ENCODE measurements at places on chromosomes 6 and 20. TPM values are rescaled to one million over a fixed set of nuclear protein-coding genes. Genes with fewer than 3 reads are reported as not detected.

The PROCR gene
- 0.87 TPM for total RNA-seq

The DNMT3B gene
- total RNA-seq = 1.4 TPM

The SMIM13 gene
- 6.3 TPM for total RNA-seq

The KPNA5 gene
- 10.4 TPM for total RNA-seq

The GABRR1 gene
- not detected for total RNA-seq

GRCh38 chr6:38695227-38695900 is 7.6 kb downstream of the GLO1 start:
- no peak overlapping the region for H3K27ac ChIP-seq
- no peaks in the 10 kb centered on the region for H3K27me3 ChIP-seq
- H3K36me3 ChIP-seq = peaks cover 44% of the 10 kb centered on the region
- no peak for DNase-seq
- H3K4me3 ChIP-seq = no peak overlapping the region
- H3K4me1 ChIP-seq = peaks cover 47% of the 10 kb centered on the region

DNA sequence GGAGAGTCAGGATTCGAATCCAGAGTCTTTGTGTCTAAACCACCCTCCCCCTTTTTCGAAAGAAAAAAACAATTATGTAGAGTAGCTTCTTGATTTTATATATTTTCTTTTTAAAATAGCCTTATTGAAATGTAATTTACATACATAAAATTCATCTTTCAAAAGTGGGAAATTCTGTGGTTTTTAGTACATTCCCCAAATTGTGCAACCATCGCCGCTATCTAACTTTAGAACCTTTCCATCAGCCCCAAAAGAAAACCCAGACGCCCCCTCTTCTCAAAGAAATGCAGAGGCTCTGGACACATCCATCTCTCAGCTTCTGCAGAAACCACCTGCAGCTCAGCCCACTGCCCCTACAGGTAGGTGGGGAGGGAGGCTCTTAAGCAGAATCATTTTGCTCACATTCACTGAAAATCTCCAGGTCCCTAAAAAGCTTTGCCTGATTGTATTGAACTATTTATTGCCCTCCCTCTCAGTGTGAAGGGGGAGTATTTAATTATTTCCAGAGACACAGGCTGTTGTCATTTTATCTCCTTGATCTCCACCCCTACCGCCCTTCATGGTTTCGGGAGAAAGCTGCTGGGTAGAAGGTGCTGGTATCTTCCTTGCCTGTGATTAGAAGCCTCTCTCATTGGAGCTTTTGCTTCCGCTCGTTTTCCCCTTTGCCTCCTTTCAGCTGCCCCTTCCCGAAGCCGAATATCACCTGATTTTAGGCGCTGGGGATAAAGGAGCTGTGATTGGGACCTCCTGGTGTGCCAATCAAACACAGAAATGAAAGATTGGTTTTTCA is 68.7 kb upstream of the KCNG1 start:
- H3K27me3 ChIP-seq = peaks cover 47% of the 10 kb centered on the region
- peaks cover 11% of the 10 kb centered on the region for H3K4me1 ChIP-seq
- H3K36me3 ChIP-seq = no peaks in the 10 kb centered on the region

DNA sequence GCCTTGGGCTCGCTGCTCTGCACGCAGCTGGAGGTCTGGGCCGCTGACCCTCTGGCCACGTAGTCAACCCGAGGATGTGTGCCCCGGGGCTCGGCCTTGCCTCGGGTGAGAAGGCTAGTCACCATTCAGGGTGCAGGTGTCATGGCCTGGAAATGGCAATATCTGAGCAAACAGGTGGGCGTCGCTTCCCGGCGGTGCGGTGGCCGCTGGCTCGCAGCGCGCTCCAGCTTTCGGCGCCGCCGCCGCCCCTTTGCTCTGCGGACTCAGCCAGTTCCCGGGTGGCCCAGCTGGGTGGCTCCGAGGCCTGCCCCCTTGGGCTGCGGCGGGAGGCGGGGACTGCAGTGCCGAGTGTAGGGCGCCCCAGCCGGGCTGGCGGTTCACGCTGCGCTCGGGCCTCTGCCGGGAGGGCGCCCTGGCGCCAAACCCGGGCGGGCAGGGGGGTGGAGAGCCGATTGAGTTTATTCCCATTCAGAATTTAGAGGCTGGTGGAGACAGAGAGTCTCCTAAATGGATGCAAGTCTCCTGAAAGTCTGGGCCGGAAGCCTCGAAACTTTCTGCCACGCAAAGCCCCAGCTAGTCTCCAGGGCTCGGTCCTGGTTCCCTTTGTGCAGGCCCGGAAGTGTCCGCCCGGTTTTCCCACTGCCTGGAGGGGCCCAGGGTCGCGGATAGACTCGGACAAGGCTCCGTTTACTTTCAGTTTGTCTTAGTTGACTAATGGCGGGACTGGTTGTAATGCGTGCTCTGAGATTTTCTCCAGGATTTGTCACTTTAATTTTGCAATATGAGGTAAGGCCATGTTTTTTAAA is 11.3 kb upstream of the TFAP2A start:
- peak overlapping the region; percentile 51 for H3K4me3 ChIP-seq
- DNase-seq = no peak
- H3K4me1 ChIP-seq = peaks cover 19% of the 10 kb centered on the region
- peaks cover 80% of the 10 kb centered on the region for H3K27me3 ChIP-seq

GRCh38 chr20:62196286-62196685 is 13.5 kb downstream of the MTG2 start:
- no peak for DNase-seq
- H3K4me1 ChIP-seq = no peaks in the 10 kb centered on the region
- H3K36me3 ChIP-seq = peaks cover 34% of the 10 kb centered on the region
- no peaks in the 10 kb centered on the region for H3K27me3 ChIP-seq
- H3K4me3 ChIP-seq = no peak overlapping the region

- no peak overlapping the region for H3K27ac ChIP-seq
- DNase-seq = no peak
- H3K4me3 ChIP-seq = no peak overlapping the region
- no peaks in the 10 kb centered on the region for H3K36me3 ChIP-seq
Measured at GRCh38 chr20:21294755-21295154, 8.4 kb upstream of the XRN2 start.

GRCh38 chr20:22507240-22507961 is 77.0 kb downstream of the FOXA2 start:
- no peak for DNase-seq
- no peaks in the 10 kb centered on the region for H3K4me1 ChIP-seq
- H3K27ac ChIP-seq = no peak overlapping the region
- H3K4me3 ChIP-seq = no peak overlapping the region

GRCh38 chr6:108799791-108800190 is 48.4 kb upstream of the ARMC2 start:
- no peak overlapping the region for H3K4me3 ChIP-seq
- H3K4me1 ChIP-seq = peaks cover 18% of the 10 kb centered on the region
- DNase-seq = no peak
- peaks cover 3% of the 10 kb centered on the region for H3K27me3 ChIP-seq

- H3K36me3 ChIP-seq = peaks cover 23% of the 10 kb centered on the region
- DNase-seq = no peak
- no peaks in the 10 kb centered on the region for H3K4me1 ChIP-seq
Measured at GRCh38 chr6:126054802-126055201, 68.5 kb downstream of the TRMT11 start.

- H3K27me3 ChIP-seq = no peaks in the 10 kb centered on the region
- H3K36me3 ChIP-seq = peaks cover 70% of the 10 kb centered on the region
- no peak for DNase-seq
- peaks cover 56% of the 10 kb centered on the region for H3K4me1 ChIP-seq
- H3K27ac ChIP-seq = peak overlapping the region; percentile 96
- H3K4me3 ChIP-seq = peak overlapping the region; percentile 100
Measured at GRCh38 chr6:41937472-41937860, 4.1 kb downstream of the CCND3 start.

GRCh38 chr6:119739769-119740168 is 390.2 kb upstream of the MAN1A1 start:
- H3K4me3 ChIP-seq = no peak overlapping the region
- no peak overlapping the region for H3K27ac ChIP-seq
- DNase-seq = no peak

- H3K36me3 ChIP-seq = peaks cover 7% of the 10 kb centered on the region
- H3K4me1 ChIP-seq = no peaks in the 10 kb centered on the region
Measured at GRCh38 chr20:2932498-2932897, 59.2 kb downstream of the PTPRA start.

- H3K4me3 ChIP-seq = no peak overlapping the region
- DNase-seq = no peak
- H3K27me3 ChIP-seq = no peaks in the 10 kb centered on the region
- no peak overlapping the region for H3K27ac ChIP-seq
- H3K36me3 ChIP-seq = no peaks in the 10 kb centered on the region
- H3K4me1 ChIP-seq = peaks cover under 1% of the 10 kb centered on the region
Measured at GRCh38 chr6:107612762-107613415, 123.0 kb downstream of the SOBP start.

Data from activated CD4-positive, alpha-beta T cell treated with anti-CD3 and anti-CD28 coated beads for 36 hours (primary cell).